ENCODE measurements at places on chromosomes 7 and 10.

DNA sequence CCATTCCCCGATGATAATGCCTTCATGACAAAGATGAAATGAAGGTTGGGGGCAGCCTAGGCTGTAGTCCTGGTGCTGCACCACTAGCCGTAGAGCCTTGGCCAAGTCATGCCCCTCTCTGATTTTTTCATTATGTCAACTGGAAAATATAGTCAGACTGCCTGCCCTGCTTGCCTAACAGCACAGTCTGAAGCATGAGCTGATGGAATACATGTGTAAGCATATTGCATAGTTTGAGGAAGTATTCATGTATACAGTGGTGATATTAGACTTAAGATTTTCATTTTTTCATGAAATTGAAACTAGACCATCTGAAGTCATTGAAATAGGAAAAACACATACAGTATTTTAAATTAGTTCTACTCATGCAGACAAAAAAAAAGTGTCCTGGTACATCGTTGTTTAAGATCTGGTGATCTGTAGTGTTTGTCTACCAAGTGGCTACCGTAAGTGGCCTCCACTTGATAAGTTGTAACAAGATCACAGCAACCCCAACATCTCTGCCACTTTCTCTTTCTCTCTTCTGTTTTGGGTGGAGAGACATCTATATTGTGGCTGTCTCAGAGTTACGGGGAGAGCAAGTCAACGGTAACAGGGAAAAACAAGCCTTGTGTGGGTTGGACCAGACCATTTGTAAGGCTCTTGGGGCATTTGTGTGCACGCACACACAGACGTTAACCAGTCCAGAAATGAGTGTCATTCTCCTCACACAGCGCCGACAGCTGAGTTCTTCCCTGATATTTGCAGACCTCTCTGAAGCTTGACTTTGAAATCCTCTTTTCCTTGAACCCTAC lies 716.6 kb upstream of the GALNT17 start:
- DNase-seq = no peak

DNA sequence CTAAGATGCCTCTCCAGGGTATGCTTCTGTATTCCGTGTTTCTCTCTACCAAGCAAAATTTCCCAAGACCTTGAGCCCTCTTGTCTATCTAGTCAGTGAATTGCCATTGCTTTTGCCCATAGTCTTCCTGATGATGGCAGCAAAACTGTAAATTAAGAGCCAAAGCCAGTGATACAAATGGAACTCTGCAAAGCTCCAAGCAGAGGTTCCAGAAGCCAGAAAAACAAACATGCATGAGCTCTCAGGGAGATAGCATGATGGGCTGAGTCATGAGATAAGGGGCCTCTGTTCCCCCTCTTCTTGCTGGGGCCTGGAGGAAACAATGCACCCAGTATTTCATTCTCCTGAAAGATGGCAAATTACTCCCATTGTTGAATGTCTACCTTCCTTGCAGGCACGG lies 24.7 kb downstream of the LSMEM1 start:
- DNase-seq = no peak

DNA sequence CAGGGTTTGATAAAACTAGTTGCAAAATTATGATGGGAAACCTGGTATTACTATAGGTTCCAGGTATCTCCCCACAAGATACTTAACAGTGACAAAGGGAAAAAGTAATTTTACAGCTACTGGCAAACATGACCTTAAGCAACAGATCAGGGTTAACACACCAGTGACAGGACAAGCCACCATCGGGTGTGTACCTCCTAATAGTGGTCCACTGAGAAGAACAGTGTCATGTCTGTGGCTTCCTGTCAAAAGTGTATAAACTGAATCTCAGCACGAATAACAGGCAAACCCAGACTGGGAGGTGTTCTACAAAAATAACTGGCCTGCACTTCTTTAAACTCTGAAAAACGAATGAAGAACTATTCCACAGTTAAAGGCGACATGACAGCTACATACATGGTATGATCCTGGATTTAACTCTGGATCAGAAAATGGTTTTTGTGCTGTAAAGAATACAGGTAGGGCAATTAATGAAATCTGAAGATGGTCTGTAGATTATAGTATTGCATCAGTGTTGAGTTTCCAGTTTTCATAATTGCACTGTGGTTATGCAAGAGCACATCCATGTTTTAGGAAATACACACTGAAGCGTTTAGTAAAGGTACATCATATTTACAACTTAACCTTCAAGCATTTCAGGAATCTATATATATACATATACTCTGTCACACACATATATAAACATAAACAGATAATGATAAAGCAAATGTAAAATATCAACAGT lies 32.0 kb upstream of the ARMS2 start:
- no peak for DNase-seq

DNA sequence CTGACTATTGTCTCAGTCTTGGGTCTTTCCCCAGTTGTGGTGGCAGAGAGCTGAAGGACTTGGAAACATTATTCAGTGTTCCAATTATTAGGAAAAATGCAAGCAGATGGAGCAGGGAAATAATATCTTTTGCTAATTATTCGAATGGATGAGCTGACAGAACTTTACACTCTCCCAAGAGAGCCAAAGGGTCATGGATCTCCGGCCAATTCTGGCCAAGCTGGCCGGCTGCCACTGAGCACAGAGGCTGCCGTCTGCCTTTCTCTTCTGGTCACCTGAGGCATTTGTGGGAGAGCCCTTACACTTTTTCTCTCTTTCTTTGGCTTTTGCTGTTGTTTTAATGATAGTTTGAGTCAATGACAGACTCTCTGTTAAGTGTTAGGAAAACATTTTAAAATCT lies 22.2 kb upstream of the CNTNAP2 start:
- no peak for DNase-seq

- no peak for DNase-seq
These were observed 327.2 kb downstream of the MDFIC start for GRCh38 chr7:115249080-115249479.

DNA sequence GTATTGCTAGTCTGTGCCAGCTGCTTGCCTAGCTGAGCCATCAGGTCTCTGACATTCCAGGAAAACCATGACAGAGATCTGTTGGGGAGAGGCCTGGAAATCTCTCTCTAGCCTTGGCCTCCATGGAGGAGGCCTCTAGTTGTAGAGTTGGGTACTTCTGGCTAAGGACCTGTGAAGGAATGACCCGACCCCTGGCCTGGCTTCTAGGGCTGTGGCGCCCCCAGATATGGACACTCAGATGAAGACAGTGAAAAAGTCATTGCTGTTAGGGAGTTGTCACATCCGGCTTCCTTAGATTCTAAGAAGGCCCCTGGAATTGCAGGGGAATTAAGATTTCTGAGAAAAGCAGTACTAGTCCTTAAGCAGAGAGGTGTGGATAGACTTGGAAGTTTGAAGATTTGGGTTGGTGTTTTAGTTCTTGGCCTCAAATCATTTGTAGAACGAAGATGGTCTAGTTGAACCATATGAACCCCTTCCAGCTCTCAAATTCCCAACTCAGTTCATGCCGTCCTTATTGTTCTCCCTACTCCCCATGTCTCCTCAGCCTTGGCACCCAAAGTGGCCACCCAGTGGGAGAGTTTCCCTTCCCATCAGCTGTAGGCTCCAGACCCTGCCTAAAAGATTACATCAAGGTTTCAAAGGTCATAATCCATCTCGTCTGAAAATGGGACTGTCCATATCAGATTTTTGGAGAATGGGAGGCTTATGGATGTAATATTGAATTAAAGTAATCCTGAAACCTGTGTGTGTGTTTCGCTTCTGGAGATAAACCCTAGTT lies 7.0 kb downstream of the HHEX start:
- no peak for DNase-seq

GRCh38 chr7:139901901-139902300 lies 72.8 kb downstream of the TBXAS1 start:
- DNase-seq = no peak

DNA sequence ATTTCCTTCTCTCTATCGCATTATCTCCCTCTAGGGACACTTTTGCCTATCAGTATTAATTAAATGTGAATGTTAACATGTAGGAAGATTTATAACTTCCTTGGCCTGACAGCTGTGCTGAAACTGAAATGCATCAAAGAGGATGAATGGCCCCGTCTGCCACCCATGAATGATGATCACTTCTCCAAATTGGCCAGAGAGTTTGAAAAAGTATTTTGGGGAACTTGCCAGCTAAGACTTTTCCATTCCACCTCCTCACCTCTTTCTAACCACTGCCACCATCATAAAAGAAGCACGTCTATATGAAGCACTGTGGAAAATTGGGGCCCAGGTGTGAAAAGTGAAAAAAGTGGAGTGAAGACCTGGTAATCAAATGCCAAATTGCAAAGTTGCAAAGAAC lies 25.4 kb upstream of the ST8SIA6 start:
- no peak for DNase-seq

DNA sequence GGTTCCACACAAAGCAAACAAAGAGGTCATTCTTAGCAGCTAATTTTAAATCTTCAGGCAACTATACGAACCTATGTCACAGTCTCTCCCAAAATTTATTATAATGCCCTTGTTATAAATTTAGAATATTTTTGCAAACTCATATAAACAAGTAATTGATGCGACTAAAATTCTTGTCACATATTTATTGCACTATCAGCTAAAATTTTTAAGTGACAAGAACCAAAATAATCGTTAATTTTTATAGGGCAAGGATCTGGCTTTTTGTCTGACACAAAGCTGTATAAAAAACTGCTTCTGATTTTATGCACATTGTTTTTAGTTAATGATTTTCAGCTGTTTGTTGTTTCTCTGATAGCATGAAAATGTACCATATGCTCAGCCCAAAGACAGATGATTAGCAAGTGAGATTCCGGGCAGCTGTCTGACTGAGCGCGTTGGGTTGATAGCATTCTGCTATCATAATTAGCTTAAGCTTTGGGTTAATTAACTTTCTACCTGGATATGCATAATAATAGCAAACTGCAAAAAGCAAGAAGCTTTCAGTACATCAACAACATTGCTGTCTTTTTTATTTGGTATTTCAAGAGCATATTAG lies 136.0 kb downstream of the MGMT start:
- DNase-seq = no peak
